ENCODE measurements at places on chromosomes 5 and 9.
A peak's percentile ranks its signal among the peaks of the same experiment; 100 is the strongest.

- DNase-seq = no peak
Measured at GRCh38 chr5:6193310-6193709, 185.0 kb downstream of the MED10 start.

DNA sequence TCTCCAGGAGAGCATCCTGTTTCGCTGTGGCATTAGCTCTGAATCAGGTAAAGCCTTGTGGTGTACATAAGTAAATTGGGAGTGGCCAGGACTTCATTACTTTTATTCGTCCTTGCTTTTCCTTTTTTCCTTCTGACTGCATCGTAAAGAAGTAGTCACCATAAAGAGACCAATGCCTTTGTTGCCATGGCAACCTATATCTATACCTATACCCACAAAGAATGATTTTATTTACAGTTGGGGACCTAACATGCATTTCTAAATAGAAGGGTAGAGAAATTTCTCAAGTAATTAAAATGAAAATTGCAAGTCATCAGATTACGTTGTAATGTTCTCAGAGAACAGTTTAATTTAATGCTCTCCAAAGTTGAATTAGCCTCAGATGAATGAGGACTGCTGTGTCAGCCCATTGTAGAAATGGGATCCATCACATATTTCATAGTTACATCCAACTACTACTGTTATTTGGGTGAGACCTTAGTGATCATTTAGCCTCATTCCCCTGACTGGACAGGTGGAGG, 18.6 kb downstream of the PTCD2 start:
- DNase-seq = no peak

GRCh38 chr9:136234597-136234996, 11.0 kb downstream of the QSOX2 start:
- no peak for DNase-seq

DNA sequence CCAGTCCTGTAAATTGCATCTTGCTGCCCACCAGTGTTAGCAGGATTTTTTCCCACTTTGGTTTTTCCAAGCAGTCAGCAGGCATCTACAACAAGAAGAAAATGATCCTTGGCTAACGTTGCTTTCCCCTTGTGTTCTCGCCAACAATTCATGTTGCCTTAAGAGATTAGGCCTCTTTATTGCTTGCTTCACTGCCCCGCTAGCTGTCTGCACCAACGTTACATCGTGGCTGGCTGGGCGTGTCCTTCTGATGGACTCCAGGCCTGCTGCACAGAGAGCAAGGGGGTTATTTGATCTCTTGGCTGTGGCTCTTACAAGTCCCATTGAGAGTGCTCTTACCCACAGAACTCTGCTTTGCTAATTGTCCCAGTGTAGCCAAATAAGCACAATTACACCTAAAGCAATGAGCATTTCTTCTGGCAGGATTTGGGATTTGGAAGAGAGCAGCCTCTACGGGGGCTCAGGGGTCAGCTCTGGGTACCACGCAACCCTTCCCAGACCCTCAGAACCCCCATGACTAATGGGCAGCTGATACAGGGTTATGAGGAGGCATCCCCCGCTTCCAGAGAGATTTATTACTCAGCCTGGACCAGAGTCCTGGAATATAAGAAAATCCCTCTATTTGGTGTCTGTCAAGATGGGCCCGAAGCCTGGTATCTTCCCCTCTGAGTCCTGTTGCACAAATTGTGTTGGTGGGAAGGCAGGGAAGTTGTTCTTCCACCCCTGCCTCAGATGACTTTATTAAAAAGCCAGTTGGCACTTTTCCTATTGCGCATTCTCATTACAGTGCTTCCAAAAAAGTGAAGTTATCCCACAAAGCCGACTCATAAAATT, 17.6 kb downstream of the DCANP1 start:
- no peak for DNase-seq

- DNase-seq = no peak
Measured at GRCh38 chr9:92954049-92954861, 6.9 kb downstream of the FGD3 start.

GRCh38 chr5:62208218-62208852, 97.7 kb upstream of the KIF2A start:
- no peak for DNase-seq

DNA sequence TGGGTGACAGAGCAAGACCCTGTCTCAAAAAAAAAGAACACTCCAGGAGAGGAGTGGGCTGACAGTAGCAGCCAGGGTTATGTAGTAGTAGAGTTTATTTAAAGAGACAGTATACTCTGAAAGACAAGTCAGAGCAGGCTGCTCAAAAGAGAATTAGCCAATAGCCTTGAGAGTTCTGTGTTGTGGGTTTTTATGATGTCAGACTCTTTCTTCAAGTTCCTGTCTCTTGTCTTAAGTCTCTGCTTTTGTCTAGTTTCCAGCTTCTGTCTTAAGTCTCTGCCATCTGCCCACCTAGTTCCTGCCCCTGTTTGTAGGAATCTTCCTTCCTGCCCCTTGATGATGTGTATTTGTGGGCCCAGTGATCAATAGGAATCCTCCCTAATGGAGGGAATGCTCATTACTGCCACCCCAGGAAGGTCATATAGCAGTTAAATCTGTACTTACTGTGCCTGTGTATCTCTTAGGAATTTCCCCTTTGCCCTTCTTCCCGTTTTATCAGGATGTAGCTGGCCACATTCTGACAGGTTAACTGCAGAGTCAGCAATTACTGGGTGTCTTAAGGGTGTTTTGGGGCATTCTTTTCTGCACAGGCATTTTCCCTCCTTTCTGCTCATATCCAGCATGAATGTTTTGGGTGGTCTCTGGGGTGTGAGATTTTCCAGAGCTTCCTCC, 580.5 kb upstream of the SGCD start:
- no peak for DNase-seq

- no peak for DNase-seq
Measured at GRCh38 chr5:177968661-177969211, 27.3 kb downstream of the PROP1 start.

DNA sequence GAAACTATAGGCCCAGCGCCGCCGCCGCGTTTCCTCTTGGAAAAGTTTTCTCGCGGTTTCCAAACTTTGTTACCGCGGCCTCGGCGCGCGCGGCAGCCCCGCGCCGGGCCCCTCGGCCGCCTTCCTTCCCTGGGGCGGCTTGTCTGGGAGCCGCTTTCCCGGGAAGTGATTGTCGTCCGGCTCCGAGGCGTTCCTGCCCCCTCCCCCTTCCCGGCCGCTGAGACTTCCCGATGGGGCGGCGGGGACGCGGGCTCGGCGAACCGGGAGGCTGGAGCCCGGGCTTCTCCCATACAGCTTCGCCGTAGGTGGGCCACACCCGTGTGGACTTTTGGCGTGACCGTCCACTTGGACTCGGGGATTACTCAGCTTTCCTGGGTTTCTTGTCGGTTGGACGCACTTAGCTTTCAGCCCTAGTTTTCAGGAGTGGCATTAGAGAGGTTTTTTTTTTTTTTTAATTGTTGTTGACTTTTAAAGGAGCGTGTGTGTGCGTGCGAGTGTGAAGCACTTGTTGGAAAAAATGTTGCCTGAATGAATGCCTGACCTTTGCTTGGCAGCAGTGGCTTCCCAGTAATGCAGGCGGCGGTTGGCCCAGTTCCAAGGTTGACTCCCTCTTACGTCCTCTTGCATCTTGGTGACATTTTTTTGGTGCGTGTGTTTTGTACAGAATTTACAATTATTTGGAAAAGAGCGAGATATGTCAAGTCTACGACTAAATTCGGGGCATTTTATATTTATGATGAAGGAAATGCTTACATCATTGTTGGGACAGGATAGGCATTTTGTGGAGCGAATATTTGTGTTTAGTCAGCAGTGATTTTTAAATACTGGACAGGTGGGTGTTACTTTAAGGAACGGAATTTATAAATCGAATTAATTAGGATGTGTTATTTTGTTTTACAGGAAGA, 821 bp downstream of the CTNNA1 start:
- peak; percentile 31 for DNase-seq

- no peak for DNase-seq
Measured at GRCh38 chr5:31967461-31967860, 206.7 kb downstream of the GOLPH3 start.

GRCh38 chr9:3879315-3879714, 353.5 kb upstream of the RFX3 start:
- DNase-seq = no peak

DNA sequence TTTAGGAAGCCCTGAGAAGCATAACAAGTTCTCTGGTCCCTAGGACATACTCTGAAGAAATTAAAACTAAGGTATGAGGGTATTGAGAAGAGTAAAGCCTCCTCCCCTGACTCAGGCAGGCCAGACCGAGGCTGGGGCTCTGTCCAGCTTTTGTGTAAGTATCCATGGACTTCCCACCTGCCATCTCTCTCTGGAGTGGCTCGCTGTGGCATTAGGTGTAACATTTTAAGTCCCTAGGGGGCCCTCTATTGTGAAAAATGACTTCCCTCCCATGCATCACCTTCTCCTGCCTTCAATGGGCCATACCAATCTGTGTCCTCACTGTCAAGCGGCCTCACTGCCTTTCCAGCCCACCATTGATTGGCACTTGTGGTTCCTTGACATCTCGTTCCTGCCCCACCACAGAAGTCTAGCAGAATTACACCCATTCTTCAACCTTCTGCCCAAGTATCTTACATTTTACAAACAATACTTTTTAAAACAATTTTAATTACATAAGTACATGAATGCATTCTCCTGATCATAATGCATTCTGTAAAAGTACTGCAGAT, 205.5 kb downstream of the SLIT3 start:
- DNase-seq = no peak

DNA sequence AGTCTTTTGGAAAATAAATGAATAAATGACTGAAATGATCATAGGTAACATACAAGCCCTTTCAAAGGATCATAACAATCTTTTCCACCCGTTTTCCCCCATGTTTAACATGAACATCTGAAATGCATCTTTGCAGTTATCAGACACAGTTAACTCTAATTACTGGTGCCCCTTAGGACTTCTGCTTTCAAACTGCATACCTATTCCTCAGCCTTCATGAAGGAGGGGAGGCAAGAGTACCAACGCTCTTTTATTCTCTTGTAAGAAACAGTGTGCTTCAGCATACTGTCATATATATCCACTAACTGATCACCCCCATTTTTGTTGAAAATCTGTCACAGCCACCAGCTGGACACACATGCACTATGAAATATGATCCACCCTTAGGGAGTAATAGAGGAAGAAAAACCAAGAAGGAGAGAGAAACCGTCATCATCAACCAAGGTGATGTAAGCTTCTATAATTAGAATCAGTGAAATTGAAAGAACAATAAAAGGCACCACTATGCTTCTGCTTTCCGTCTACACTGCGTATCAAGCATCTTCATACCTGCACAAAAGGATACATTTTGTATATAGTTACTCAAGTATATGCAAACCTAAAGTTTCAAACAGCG, 98.7 kb downstream of the RAPGEF6 start:
- no peak for DNase-seq

DNA sequence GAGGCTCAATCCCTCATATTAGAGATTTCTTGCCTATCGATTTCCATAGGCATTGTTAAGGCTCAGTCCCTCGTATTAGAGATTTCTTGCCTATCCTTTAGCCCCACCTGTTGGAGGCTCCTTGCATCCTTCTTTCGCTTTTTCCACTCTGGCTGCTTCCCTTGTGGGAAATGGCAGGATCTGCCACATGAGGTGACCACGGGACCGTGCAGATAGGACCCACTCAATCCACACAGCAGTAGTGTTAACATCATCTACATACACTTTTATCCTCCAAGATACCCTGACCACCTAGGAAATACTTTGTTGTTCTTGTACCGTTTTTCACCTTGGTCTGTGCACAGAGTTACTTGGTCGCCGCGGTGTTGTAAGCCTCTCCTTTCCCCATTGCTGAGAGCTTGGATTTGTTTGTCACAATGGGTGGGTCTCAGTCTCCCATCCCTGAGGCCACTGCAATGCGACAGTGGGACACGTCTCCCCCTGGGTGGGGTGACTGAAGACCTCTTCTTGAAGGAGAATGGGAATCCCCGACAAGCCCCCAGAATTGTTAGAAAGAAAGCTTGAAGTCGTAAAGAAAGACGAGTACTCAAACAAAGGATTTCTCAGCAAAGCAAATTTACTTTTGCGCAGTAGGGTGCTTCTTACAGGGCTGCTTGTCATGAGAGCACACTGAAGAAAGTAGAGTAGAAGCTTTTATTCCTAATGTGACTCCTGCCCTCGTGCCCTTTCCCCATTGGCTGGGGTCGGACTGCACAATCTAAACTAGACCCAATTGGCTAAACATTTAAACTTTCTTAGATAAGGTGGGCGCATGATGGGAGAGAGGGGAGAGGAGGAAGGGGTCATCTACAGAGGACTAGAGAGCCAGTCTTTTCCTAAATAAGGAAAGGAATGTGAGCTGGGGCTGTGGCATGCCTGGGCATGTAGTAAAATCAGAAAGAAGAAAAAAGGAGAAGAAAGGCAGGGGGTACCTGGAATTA, 19.8 kb downstream of the IFT74 start:
- DNase-seq = no peak

DNA sequence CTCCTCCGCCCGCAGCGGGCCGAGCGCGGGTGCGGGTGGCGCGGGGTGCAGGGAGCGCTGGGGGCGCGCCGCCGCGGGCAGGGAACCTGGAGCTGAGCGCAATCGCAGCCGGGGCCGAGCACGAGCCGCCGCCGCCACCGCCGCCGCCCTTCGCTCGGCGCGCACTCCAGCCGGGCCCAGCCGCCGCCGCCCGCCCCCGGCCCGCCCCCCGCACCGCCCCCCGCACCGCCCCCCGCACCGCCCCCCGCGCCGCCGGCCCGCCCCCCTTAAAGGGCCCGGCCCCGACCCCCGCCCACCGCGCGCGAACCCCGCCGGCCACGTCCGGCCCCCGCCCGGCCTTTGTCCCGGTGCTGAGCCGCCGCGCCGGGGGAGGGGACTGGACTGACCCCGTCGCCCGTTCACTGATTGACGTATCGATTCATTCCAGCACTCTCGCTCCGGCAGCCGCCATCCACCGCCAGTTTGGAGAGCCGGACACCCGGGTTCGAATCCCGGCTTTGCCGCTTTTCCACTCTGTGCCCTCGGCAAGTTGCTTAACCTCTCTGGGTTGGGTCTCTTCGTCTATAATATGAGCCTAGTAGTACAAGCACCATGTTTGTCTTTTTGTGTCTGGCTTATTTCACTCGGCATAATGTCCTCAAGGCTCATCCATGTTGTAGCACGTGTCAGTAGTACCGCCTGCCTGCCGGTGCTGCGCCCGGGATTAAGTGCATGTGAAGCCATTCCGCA, at the start of gene SH3PXD2B:
TSS of gene SH3PXD2B (minus strand) at position 168 of the 729 bp plus-strand sequence. CDS start 173 bp downstream, outside the sequence.
- DNase-seq = peak; percentile 35

- no peak for DNase-seq
Measured at GRCh38 chr9:68974431-68974830, 39.5 kb downstream of the PRKACG start.

GRCh38 chr9:99870126-99870525, 36.3 kb upstream of the STX17 start:
- no peak for DNase-seq

- DNase-seq = no peak
Measured at GRCh38 chr5:54425258-54425657, 30.2 kb upstream of the HSPB3 start.

- no peak for DNase-seq
Measured at GRCh38 chr5:21219251-21219650, 1231.3 kb upstream of the CDH18 start.

Data from stimulated activated CD8-positive, alpha-beta memory T cell treated with anti-CD3 and anti-CD28 coated beads, Interleukin-4, amount 100 ng/mL, for 24 hours (primary cell).